ENCODE measurements at places on chromosomes 13 and 19. TPM values are rescaled to one million over a fixed set of nuclear protein-coding genes. Genes with fewer than 3 reads are reported as not detected.

PLVAP gene
- total RNA-seq = not detected

PODNL1 gene
- total RNA-seq = 0.68 TPM

TLE2 gene
- total RNA-seq = 3.1 TPM

CPB2 gene
- total RNA-seq = not detected

- no peak for DNase-seq
Measured at GRCh38 chr13:33639158-33639557, 178.8 kb upstream of the RFC3 start.

DNA sequence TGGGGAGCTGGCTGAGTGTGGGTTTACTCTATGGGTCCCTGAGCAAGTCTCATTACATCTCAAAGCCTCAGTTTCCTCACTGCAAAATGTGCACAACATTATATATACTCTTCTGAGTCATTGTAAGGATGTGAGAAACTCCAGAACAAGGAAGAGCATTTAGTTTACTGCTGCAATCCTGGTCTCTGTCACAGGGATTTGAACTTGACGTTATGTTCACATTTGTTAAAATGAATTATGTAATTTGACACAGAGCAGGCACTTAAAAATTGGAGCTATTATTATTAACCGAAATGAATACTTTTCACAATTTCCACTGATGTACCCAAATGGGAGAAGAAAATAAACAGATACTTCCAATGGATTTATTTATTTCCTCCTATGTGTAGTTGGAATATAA, 101.0 kb downstream of the STARD13 start:
- DNase-seq = no peak

- DNase-seq = no peak
Measured at GRCh38 chr13:99993660-99994637, 12.4 kb downstream of the ZIC2 start.

GRCh38 chr19:5903056-5903623, 450 bp downstream of the NDUFA11 start:
- DNase-seq = no peak

- DNase-seq = no peak
Measured at GRCh38 chr13:100535426-100536135, 53.0 kb downstream of the GGACT start.

GRCh38 chr13:29621841-29622240, 26.4 kb upstream of the SLC7A1 start:
- no peak for DNase-seq

GRCh38 chr13:109694972-109695371, 91.4 kb downstream of the IRS2 start:
- no peak for DNase-seq

DNA sequence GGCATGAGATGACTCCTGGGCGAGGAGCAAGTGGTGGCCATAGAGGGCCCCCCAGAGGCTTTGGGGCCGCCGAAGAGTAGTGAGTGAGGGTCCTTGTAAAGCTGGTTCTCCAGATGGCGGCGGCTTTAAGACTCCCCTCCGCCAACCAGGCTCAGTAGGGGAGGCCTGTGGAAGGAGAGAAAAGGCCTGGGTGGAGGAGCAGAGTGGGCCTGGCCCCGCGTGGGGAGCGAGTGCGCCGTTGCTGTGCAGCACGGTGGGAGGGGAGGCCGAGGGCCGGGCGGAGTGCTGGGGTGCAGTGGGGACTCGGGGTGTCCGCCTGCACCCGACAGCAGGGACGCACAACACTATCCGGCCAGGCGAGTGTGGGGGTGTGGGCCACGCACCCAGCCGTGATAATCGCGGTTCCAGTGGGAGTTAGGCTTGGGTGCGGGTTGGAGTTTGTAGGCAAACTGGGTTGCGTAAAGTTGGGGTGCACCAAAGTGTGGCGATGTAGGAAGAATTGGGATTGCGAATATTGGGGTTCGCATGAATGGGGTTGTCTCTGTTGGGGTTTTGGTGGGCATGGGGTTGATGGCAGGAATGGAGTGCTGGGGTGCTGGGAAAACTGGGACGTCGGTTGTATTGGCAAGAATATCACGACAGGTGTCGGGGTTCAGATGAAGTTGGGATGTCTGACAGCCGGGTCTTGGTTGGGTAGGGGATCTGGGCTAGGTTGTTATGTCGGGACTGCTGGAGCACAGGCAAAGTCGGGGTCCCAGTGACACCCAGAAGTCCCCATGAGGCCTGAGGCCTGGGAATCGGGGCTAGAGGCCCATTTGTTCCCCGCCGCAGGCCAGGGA, 687 bp upstream of the CIRBP start:
- no peak for DNase-seq

DNA sequence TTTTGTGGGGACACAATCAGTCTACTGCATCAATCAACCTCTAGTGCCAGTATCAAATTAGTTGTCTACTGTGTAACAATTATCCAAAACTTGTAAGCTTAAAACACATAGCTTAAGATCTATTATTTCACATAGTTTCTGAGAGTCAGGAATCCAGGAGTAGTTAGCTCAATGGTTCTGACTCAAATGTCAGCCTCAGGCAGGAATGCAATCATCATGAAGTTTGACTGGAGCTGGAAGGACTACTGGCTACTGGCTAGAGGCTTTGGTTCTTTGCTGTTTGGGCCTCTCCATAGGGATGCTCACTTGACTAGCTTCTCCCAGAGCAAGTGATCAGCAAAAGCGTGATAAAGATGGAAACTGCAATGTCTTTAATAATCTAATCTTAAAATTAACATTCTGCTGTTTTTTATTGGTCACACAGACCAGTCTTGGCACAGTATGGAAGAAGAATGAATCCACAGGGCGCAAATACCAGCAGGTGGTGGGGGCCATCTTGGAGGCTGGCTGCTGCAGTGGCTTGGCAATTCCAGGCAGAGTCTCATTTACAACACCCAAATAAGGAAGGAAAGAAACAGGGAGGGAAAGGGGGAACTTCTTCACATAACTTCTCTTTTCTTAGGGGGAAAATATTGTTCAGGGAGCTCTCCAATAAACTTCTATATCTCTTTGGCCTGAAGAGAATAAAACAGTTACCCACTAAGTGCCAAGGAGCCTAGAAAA, 15.7 kb downstream of the CAB39L start:
- no peak for DNase-seq

Measured in H9 (cell line).